ENCODE measurements at places on chromosomes 2 and 18.
A peak's percentile ranks its signal among the peaks of the same experiment; 100 is the strongest.

- DNase-seq = peak; percentile 92
Observed at GRCh38 chr18:34697233-34697632, 12.9 kb upstream of the DTNA start.

DNA sequence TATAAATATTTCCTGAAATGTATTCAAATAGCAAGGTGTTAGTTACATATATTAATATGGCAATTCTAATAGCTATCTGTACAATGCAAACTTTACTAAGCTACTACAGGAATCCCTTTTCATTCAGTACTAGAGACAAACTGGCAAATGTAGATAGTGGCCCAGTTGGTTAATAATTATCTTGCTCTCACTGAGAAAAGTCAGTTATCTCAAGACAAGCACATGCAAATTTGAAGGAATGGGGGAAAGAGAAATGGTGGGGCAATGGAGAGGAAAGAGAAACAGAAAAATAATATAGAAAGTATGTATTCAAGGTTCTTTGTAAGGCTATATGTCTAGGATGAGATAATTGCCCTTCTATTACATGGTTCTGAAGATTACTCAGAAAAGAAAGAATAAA lies 280.0 kb downstream of the FIGN start:
- DNase-seq = no peak

DNA sequence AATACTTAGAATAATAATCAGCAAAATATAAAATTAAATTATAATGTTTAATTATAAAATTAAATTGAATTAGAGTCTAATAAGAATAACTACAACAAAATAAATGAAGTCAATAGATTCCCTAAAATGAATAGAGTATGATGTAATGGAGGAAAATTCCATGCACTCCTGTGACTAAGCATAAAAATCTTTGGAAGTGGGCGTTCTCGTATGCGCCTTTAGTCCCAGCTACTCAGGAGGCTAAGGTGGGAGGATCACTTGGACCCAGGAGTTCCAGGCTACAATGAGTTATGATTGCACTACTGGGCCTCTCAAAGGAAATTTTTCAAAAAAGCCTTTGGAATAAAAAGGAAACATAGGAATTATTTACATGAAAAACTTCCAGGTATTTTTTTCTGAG lies 955.4 kb upstream of the POU3F3 start:
- DNase-seq = no peak

DNA sequence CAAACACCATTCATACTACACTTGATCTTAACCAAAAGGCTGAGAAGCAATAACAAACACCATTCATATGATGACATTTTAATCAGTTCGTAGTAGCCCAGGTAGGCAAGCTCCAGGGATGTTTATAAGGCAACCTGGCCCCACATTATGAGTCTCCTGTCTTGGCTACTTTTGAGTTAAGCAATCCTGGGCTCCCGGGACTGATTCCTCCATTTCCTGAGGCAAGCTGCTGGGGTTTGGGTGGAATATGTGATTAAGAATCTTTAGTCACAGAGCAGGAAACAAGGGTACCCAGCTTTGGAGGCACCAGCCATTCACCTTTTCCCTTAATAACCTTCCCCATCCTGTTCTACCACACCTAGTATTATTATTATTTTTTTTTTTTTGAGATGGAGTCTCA lies 24.5 kb upstream of the SPRED2 start:
- no peak for DNase-seq

- no peak for DNase-seq
Observed at GRCh38 chr2:59677158-59677557, 876.3 kb downstream of the BCL11A start.

GRCh38 chr2:33673937-33674336 lies 74.8 kb upstream of the FAM98A start:
- no peak for DNase-seq

DNA sequence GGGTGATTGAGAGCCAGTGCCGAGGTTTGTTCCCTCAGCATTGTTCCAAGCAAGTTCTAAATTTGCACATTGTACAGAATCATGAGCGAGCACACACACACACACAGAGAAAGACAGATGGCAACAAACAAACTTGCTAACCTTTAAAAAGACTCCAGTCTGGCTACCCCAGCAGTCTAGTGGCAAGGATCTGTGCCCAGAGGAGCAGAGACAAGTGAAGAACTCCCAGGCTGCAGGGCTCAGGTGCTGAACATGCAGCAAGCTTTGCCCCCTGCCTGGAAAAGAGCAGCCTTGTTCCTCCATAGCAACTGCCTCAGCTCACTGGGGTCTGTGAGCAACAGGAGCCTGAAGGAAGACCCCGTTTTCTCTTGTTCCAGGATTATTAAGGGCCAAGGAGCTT lies 169.2 kb upstream of the CCDC68 start:
- DNase-seq = no peak

DNA sequence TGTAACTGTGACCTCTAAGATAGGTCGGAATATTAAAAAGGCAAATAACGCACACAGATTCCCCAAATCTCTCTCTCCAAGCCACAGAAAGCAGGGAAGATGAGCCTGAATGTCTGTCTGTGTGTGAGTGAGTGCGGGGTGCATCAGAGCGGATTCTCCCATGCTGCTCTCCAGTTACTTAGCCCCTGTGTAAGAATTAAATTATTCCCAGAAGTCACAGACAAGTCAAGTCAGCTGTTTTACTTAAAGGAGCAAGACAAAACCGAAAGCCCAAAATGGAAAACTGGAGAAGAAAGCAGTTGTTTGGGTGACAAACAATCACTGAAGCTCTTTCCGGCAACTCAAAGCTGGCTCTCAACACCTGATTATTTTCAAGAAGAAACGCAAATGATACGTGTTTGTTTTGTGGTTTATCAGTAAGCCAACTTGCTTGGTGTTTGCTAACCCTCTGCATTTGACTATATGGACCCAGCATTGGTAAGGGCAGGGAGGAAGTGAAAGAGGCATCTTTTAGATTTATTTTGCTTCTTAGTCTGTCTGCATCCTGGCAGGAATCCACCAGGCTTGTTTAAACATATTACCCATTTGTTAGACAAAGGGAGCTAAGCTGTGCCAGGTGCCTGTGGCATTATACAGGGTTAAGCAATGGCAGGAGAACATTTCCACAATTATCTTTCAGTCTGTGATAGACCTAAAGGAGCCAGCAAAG lies 121.5 kb upstream of the CREB1 start:
- DNase-seq = peak; percentile 35

DNA sequence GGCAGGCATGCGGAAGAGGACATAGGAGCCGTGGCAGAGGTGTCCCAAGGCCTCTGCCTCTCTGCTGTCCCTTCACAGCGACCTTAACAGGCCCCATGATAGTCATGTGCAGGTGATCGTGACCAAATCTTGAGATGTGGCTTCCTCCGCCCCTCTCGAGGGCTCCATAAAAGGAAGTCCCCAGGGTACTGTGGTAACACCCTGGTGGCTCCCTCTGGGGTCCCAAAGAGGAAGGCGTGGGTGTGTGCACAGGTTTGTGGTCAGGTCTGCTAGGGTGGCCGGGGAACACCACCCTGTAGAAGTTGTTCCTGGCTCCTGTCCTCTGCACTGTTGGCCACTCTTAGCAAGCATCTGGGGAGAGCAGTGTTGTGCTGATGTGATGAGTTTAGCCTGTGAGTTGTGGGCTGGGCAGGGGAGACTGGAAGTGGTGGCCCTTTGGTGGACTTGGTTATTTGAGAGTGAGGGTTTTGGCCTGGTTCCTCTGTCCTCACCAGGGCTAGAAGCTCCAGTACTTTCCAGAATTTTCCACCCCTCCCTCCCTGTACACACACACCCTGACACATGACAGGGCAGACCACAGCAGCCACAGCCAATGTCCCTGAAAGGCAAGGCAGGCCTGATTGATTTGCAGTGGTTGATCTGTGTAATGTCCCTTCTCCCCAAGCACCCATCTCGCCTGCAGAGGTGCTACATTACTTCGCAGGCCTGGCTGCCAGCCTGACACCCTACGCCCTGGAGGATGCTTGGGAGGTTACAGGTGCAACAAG lies 68.9 kb upstream of the BOD1L2 start:
- no peak for DNase-seq

DNA sequence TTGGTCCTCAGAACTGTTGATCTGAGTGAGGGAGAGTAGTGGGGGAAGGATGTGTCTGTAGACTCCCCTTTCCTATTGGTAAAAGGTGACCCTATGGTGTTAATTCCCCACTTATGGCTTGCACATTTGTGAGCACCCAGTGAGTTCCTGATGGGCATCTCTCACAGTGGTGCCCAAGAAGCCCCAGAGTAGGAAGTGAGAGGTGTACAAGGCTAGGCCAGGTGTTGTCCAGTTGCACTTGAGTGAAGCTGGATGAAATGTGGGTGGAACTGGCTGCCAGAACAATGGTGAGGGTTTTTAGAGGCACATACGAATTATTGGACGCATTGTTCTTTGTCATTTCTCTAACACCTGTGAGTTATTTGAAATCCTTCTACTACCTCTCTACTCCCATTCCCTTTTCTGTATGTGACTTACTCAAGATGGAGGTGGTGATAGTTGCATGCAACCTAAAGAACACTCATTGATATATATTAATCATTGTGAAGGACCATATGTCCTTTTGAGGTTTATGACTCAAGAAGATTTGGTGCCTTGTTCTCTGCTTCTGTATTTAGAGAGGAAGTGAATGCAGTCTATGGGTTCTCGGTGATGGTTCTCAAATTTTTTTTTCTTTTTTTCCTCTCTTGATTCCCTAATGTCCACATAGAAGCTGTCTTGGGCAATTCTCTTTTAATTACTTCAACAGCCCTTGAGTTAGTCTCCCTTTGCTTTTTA lies 162.7 kb downstream of the FSHR start:
- DNase-seq = no peak

DNA sequence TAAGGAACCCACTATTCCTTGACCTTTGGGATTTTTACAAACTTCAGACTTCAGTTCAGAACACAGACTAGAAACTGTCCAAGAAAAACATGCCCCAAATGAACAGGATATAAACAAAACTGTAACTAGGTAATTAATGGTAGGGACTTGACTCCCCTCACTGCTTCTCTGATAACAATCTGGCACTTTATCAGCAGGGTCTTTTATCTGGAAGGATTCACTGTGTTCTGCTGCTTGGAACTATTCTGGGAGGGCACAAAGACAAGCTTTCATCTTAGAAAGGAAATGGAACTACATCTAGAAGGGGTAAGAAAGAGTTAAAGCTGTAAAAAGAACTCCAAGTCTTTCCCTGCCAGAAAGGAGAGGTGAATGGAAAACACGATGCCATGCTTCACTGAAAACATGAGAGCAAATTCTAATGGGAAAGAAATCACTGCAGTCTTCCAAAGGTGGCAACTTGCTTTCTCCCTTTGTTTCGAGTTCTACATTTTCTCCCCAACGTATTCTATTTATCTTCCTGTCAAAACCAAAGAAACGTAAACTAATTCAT lies 181.2 kb downstream of the THADA start:
- DNase-seq = no peak

DNA sequence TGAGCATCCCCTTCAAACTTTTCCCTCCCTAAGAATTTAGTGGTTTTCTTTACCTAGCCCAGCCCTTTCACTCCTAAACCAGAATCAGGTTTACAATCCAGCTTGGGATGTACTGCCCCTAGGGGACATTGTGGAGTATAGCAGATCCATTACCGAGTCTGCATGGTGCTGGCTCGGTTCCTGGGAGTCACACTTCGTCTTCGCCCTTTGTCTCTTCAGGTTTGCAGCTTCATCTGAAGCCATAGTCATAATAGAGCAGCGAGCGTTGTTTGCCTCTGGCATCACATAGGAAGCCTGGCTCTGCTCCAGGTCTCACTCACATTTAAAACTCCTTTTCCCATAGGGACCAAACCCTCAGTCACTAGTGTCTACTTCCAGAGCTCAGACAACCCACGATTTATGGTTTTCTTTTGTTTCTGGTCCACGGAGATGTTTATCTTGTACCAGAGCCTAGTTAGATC lies 16.8 kb upstream of the LYPD6 start:
- DNase-seq = peak; percentile 16

DNA sequence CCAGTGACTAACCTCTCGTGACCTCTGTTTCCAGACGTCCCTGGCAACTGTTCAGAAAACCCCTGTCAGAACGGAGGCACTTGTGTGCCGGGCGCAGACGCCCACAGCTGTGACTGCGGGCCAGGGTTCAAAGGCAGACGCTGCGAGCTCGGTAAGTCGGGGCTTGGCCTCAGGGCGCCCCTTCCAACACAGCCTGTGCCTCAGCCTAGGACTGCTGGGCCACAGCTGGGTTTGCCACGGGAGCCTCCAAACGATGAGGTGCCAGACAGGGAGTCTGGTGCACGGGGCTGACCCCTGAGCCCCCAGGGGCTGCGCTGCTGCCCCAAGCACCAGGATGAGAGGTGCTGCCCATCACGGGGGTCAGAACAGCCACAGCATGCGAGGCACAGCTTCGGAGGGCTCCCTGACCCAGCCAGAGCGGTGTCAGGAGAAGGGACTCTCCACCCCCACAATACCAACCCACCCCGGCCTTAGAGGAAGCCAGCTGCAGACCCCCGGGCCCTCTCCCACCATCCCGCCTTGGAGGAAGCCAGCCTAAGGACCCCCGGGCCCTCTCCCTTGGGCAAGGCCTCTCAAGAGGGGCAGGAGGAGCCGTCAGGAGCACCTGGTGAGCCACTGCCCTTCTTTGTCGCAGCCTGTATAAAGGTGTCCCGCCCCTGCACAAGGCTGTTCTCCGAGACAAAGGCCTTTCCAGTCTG lies 20.3 kb downstream of the MTERF4 start:
- no peak for DNase-seq

DNA sequence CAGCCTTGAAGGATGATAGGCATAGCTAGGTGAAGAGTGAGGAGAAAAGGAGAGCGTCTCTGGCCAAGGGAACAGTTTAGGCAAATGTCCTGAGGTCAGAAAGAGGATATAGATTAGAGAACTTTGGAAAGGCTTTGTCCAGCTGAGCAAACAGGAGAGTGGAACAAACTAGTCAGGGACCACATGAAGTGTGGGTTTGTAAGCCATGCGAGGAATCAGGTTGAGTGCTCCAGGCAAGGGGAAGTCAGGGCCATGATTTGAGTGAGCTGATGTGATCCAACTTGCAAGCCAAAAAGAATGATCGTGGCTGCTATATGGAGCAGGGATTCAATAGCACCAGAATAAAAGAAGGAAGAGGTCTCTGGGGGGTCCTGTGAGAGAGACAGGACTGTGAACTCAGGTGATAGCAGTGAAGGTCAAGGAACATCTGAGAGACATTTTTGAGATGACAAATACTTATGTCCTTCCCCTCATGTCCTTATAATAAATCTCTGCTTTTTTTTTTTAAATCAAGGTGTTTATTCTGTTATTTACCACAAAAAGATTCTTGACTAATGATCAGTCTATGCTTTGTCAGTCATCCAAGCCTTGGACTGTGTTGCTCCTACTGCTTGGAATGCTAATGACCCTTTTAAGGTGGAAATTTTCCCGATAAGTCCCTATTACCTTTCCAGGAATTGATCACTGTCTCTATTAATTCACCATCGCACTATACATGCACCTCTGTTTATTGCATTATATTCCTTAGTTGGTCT lies 472.6 kb downstream of the TXNL1 start:
- no peak for DNase-seq

DNA sequence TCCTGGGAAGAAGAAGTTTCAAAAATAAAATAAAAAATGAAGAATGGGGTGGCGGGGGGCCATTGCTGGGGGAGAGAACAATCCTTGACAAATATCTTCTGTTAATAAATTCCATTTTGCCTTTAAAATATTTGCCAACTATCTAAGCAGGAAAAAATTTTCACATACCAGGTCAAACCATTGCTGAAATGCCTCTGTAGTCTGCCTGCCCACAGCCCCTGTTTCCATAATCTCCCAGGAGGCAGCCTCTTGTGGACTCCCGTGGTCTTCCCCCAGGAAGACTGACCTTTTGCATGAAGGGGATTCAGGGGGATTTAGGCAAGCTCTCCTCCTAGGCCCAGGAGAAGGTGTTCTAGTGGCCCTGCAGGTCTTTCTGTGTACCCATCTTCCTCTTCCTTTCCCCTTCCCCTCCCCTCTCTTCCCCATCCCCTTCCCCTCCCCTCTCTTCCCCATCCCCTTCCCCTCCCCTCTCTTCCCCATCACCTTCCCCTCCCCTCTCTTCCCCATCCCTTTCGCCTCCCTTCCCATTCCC lies 61.0 kb downstream of the RPL37A start:
- no peak for DNase-seq

Data from NCI-H146 (cell line).